ENCODE measurements at places on chromosomes 3 and 15.
A peak's percentile ranks its signal among the peaks of the same experiment; 100 is the strongest.

DNA sequence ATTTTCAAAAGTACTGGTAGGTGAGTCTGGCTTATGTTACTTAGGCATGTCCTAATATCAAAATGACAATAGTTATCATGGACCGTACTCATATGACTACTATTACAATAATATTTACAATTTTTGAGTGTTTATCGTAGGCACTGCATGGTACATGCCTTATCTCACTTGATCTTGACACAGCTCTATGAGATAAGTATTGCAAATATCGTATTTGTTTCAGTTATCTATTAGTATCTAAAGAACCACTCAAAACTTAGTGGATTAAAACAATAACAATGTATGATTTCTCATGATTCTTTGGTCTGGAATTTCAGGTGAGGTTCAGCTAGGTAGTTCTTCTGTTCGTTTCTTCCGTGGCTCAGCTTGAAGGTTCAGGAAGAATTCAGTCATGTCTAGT is 59.7 kb upstream of the XCR1 start:
- DNase-seq = no peak

DNA sequence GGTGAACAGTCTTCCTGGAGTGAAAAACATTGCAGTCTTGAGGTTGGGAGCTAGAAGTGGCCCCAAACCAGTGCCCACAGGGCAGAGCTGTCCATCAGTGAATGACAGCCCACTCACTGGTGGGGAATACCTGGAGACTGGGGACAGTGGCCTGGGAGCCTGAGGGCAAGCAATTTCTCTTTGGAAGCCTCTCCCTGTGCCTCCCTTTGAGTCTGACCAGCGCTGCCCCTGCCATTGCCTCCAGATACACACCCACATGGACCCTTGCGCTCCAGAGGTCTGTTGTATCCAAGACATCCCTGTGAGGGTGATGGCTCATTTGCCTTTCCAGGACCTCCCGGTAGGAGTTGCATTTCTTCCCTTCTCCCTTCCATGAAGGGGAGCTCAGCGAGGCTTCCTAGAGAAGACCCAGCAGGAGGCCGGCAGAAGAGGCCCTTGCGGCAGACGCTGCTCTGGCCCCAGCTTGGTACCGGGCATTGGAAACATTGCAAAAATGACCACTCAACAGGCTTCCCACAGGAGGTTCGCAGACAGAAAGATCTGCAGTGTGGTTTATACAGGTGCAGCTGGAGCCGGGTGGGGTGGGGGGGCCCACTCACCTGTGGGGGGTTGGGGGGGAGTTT is 38.5 kb downstream of the KLF13 start:
- no peak for DNase-seq

- DNase-seq = no peak
These were observed 10.4 kb downstream of the TGM5 start for GRCh38 chr15:43256341-43256740.

DNA sequence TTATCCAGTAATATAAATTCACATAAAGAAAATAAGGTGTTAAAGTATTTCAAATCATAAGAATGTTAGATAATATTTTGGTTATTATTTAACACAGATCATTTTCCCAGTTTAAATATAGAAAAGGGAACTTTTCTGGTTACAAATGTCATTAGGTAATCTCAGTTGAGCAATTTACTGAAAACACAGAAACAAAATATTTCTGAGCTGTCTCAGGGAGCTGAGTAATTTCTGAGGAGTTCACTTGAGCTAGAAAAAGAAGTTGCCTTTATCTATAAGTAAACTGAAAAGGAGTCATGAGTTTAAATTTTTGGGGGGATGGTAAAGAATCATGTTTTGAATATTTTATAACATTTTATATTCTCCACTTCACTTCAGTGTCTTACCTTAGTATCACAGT is 855.4 kb upstream of the ARPP21 start:
- DNase-seq = no peak

DNA sequence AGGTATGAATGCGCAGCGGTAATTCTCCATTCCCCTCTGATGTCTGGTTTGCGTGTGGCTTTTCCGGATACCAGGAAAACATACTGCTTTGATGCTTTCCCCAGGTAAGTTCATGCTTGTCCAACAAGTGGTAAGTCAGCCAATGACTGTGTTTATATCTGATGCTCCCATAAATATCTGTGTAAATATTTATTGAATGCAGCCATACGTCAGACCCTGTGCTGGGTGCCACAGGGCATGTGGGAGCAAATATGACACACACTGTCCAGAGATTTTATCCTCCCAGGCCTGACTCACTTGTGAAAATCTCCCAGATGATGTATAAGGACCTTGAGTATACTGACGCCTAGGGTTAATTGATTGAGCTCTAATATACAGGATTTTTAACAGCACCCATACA is 29.6 kb upstream of the CEMIP start:
- DNase-seq = no peak

- DNase-seq = no peak
These were observed 95.0 kb downstream of the VGLL4 start for GRCh38 chr3:11548721-11549131.

GRCh38 chr3:41874022-41874421 is 87.9 kb downstream of the ULK4 start:
- DNase-seq = no peak

- no peak for DNase-seq
These were observed 23.9 kb downstream of the LRIG1 start for GRCh38 chr3:66476852-66477381.

GRCh38 chr3:14488286-14489041 is 51.7 kb downstream of the GRIP2 start:
- no peak for DNase-seq

GRCh38 chr3:74263031-74263430 is 351.4 kb downstream of the CNTN3 start:
- DNase-seq = no peak

DNA sequence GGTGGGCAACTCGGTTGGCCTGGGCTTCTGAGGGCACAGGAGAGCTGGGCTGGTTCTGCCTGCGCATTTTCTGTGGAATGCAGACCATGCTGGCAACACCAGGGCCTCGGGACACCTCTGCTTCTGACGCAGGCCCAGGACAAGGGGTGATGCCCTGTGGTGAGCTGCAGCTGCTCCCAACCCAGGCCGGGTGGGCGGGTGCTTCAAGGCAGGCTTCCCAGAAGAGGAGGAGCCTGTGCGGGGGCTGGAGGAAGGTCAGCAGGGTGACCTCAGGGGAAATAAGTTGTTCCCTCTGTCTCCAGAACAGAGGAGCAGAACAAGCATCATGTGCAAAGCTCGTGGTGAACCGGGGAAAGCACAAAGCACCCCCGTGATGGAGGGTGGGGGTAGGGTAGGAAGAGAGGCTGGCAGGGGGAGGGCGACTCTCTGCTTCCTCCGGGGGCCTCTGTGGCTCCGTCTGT is 11.0 kb upstream of the PLXNA1 start:
- DNase-seq = no peak

- no peak for DNase-seq
These were observed 24.1 kb upstream of the SLC6A1 start for GRCh38 chr3:10968401-10968800.

DNA sequence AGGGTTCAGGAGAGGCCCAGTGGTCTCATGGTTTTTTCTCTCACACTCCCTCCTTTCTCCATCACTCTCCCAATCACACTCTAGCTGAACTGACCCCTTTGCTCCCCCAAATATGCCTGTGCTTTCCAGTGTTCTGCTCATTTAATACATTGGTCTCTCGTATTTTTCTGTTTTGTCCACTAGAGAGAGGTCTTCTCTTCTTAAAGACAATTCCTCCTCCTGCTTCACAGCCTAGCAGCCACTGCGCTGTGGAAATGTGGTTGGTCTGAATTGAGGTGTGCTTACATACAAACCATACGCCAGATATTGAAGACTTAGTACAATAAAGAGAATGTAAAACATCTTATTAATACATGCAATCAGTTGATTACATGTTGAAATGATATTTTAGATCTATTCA is 60.6 kb upstream of the XCR1 start:
- DNase-seq = peak; percentile 42

DNA sequence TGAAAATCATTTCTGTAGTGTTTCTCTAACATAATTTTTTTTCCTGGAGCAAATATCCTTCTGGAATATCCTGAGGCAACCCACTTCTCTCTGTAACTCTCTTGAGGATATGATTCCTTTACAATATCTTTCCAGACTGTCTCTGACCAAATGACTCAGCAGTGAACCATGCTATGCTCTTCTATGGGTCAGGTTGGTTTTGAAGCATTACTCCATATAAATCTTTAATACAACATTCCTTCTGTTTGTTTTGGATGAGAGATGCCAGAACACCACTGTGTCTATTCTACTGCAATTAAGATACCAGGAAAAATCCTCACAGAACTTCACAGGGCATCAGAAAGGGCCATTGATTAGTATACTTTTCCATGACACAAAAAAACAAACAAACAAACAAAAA is 626.4 kb upstream of the ZNF385D start:
- no peak for DNase-seq

DNA sequence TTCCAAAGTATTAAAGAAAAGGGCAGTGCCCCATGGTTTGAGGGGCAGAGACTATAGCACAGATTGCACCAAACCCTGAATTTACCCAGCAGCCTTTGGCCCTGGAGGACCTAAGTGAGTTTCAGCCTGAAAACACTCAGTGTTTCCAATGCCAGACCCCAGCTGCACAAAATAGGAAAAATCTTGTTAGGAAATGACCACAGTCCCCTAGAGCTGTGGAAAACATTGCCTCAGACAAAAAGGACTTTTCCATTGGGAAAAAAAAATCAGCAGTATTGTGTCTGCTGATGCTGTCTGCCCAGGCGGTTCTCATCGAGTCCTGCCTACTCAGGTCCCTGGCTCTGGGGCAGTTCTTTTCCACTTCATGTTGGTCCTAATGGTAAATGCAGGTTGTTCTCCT is 121.7 kb upstream of the DLG1 start:
- DNase-seq = no peak

GRCh38 chr3:159418571-159419526 is 569.8 kb upstream of the IL12A start:
- no peak for DNase-seq

- no peak for DNase-seq
These were observed 870.2 kb downstream of the SI start for GRCh38 chr3:164208048-164208447.

- no peak for DNase-seq
These were observed 6.0 kb downstream of the MINDY2 start for GRCh38 chr15:58777107-58777506.

DNA sequence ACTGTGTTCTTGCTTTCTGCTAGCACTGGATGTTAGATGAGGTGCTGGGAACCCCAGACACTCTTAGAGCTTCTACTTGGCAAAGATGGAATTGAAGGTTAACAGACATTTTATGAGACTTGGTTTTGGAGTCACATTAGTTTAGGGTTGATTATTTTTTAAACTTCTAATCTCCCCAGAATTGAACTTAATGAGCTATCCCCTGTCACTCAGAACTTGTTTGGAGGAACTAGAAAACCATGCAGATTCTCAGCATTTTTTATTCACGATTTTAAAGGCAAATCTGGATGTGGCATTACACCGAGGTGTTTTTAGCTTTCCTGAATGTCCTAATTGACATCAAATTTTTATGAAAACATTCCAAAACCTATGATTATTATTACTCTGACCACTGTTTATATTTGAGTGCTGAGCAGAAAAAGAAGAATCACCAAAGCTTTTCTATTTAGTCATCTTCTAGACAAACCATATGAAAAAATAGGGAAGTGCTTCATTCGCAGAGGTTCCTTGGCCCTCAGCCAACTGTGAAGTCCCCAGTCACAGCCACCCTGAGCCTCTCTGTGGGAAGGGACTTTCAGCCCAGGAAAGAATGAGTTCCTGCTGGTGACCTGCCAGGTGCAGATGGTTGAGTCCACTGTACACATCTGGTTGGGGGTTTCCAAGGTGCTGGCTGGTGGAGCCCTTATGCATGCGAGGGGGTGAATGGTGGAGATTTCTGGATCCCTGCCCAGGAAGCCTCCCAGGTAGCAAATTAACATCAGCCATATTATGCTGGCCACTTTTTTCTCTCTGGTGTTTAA is 196.0 kb upstream of the TOPAZ1 start:
- DNase-seq = peak; percentile 10

- DNase-seq = no peak
These were observed 1134.8 kb downstream of the ROBO1 start for GRCh38 chr3:78632925-78633553.

DNA sequence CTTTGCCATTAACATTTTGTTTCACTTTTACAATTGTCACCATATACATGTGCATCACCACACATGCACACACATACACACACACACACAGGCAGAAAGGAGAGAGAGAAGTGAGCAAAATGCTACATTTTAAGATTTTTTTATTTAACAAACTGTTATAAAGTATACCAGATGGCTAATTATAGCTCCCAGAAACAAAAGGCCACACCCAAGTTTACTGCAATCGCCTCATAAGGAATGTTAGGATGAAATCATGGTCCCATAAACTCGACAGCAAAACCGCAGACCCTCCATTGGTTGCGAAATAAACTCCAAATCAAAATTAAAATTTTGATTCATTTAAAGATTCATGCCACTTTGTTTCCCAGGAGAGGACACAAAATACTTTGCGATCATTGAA is 16.1 kb upstream of the C15orf61 start:
- DNase-seq = no peak

DNA sequence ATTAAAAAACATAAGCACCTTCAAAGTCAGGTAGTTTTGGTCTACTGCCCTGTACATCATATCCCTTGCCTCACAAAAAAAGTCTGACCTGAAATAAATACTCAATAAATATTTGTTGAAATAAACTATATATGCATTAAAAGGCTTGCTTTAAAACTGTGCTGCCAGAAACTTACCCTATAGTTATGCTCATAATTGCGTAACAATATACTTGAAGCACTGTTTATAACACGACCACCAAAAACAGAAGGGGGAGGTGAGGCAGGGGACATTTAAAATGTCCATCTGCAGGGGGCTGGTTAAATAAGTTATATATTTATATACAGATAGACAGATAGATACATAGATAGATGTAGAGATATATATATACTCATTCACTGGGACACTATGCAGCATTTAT is 549.5 kb downstream of the MAGI1 start:
- DNase-seq = no peak

DNA sequence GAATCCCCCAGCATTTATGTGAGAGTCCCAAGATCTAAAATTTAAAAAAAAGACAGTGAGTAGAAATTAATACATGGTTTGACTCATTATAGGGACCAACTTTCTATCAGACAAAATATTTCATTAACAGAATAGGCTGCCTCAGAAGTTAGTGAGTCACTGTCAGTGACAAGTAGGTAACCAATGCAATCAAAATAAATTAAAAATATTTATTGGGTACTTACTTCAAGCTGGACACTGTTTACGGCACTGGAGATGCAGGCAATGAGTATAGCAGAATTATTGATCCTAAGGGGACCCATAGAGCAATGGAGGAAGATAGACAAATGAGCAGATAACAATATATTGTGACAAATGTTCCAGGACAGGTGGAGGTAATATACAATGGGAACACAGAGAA is 135.6 kb upstream of the BCL6 start:
- DNase-seq = no peak

- DNase-seq = no peak
These were observed 31.2 kb downstream of the SLC25A36 start for GRCh38 chr3:140972833-140973232.

DNA sequence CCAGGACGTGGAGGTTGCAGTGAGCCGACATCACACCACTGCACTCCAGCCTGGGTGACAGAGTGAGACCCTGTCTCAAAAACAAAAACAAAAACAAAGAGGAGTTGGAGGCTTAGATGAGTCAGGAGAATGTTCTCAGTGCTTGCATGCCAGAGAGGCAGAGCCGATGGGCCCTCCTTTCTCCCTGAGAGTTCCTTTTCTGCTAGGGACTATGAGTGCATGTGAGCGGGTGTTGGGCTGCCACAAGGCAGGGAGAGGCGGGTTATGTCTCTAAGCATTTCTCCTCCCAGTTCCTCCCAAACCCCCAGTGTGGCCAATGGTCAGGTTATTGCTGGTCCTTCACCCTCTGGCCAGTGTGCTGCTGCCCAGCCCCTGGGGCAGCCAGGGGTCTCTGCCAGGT is 45.1 kb downstream of the RTP1 start:
- no peak for DNase-seq

Measured in activated CD4-positive, alpha-beta T cell treated with anti-CD3 and anti-CD28 coated beads, Interleukin-10, Interleukin-2, amounts not matched to agents 100 ng/mL and 50 ng/mL, durations not matched to agents 16 hours and 8 hours (primary cell).